Prostate gland (tissue), 2 donors: ENCODE measurements at places on chromosomes 13 and 19. TPM values are rescaled to one million over a fixed set of nuclear protein-coding genes. Genes with fewer than 3 reads are reported as not detected.

- H3K4me3 ChIP-seq: no peak overlapping the region
- peak overlapping the region; percentile 50 for H3K27ac ChIP-seq
- DNase-seq: no peak
- H3K27me3 ChIP-seq: no peaks in the 10 kb centered on the region
These were observed 472.9 kb downstream of the FOXO1 start for GRCh38 chr13:40193286-40194223.

GRCh38 chr13:79336966-79337365 lies 69.1 kb downstream of the RBM26 start:
- no peaks in the 10 kb centered on the region for H3K4me1 ChIP-seq
- H3K27me3 ChIP-seq: no peaks in the 10 kb centered on the region
- H3K4me3 ChIP-seq: no peak overlapping the region
- H3K27ac ChIP-seq: no peak overlapping the region
- no peaks in the 10 kb centered on the region for H3K36me3 ChIP-seq

DNA sequence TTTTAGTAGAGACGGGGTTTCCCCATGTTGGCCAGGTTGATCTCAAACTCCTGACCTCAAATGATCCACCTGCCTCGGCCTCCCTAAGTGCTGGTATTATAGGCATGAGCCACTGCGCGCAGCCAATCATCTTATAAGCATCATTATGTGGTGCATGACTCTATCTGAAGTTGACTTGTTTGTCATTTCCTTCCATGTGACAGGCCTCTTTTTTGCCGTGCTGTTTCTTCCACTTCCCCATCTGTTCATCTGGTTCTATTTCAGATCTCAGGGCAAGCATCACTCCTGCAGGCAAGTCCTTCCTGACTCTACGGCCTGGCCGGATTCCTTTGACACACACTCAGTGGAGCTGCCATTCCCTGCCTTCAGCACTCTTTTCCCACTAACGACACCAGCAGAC lies 15.2 kb downstream of the COL5A3 start:
- no peak overlapping the region for H3K4me3 ChIP-seq
- H3K36me3 ChIP-seq: no peaks in the 10 kb centered on the region
- no peaks in the 10 kb centered on the region for H3K4me1 ChIP-seq
- no peak overlapping the region for H3K27ac ChIP-seq

DNA sequence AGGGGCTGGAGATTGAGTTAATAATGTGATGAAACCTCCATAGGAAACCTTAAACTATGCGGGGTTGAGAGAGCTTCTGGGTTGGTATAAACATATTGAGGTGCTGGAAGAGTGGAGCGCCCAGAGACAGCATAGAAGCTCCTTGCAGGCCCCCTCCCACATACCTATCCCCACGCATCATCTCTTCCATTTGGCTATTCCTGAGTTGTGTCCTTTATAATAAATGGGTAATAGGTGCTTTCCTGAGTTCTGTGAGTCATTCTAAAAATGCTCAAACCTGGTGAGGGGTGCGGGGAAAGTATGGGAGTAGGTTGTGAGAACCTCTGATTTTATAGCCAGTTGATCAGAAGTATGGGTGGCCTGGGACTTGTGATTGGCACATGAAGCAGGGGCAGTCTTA lies 14.6 kb downstream of the CCDC122 start:
- no peaks in the 10 kb centered on the region for H3K27me3 ChIP-seq
- H3K4me3 ChIP-seq: no peak overlapping the region
- DNase-seq: no peak
- H3K36me3 ChIP-seq: no peaks in the 10 kb centered on the region
- H3K27ac ChIP-seq: no peak overlapping the region

- no peaks in the 10 kb centered on the region for H3K4me1 ChIP-seq
- H3K27me3 ChIP-seq: no peaks in the 10 kb centered on the region
- DNase-seq: no peak
- H3K27ac ChIP-seq: peak overlapping the region; percentile 64
- H3K36me3 ChIP-seq: no peaks in the 10 kb centered on the region
These were observed 4.3 kb upstream of the ZNF813 start for GRCh38 chr19:53463263-53463662.

GRCh38 chr19:3253270-3253669 lies 28.8 kb downstream of the CELF5 start:
- no peak for DNase-seq
- no peaks in the 10 kb centered on the region for H3K4me1 ChIP-seq

- no peaks in the 10 kb centered on the region for H3K4me1 ChIP-seq
- no peak overlapping the region for H3K27ac ChIP-seq
- H3K27me3 ChIP-seq: no peaks in the 10 kb centered on the region
- no peaks in the 10 kb centered on the region for H3K36me3 ChIP-seq
These were observed 6.7 kb downstream of the FCGBP start for GRCh38 chr19:39927524-39928356.

DNA sequence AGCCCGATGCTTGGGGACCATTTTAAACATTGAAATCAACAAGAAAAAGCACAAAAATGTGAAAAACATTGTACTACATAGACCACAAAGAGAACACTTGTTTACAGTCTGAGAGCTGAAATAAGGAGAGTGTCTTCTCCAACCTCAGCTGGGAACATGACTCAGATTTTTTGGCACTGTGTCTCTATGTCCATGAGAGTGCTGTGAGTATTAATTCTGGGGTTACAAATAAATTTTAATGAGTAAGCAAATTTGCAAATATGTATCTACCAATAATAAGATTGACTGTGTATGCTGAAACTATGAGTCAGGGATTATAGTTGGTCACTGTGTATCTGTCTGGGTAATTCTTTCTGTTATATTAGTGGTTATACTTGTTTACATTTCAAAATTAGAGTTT lies 174.0 kb downstream of the DCT start:
- H3K36me3 ChIP-seq: no peaks in the 10 kb centered on the region
- H3K4me3 ChIP-seq: no peak overlapping the region
- no peaks in the 10 kb centered on the region for H3K27me3 ChIP-seq
- DNase-seq: no peak
- no peak overlapping the region for H3K27ac ChIP-seq

DNA sequence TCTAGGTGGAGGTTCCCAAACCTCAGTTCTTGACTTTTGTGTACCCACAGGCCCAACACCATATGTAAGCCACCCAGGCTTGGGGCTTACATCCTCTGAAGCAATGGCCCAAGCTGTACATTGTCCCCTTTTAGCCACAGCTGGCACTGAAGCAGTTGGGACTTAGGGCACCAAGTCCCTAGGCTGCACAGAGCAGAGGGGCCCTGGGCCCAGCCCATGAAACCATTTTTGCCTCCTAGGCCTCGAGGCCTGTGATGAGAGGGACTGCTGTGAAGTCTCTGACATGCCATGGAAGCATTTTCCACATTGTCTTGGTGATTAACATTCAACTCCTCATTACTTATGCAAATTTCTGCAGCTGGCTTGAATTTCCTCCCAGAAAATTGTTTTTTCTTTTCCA lies 30.2 kb downstream of the ING1 start:
- H3K36me3 ChIP-seq: no peaks in the 10 kb centered on the region
- no peaks in the 10 kb centered on the region for H3K4me1 ChIP-seq
- H3K4me3 ChIP-seq: no peak overlapping the region
- H3K27ac ChIP-seq: no peak overlapping the region

GRCh38 chr13:111658145-111659100 lies 338.0 kb downstream of the TEX29 start:
- H3K27me3 ChIP-seq: no peaks in the 10 kb centered on the region
- no peak overlapping the region for H3K4me3 ChIP-seq
- no peak overlapping the region for H3K27ac ChIP-seq
- H3K4me1 ChIP-seq: no peaks in the 10 kb centered on the region

DNA sequence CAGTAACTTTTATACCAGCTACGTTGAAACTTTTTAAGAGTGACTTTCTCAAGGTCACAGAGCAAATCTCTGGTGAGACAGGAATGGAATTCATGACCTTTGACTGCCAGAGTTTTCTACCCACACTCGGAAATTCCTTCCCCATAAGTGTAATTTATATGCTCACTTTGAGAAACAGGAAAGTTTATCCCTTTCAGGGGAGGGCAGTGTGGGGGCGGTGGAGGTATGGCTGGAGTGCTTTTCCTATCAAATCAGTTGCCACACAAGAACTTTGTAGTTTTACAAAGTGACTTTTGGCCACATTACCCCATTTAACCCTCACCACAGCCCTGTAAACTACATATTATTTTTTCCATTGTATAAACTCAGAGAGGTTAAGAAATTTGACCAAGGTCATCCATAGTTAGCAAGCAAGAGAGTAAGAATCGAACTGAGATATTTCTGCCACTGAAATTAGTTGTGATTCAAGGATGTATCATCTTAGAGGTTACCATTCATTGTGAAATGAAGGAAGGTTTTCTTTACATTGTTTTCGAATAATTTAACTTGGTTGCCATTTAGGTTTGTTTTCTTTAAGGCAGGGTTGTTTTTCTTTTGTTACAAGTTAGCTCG lies 5.9 kb downstream of the KLF12 start:
- no peak overlapping the region for H3K27ac ChIP-seq
- no peak overlapping the region for H3K4me3 ChIP-seq
- H3K27me3 ChIP-seq: no peaks in the 10 kb centered on the region
- no peaks in the 10 kb centered on the region for H3K36me3 ChIP-seq

DNA sequence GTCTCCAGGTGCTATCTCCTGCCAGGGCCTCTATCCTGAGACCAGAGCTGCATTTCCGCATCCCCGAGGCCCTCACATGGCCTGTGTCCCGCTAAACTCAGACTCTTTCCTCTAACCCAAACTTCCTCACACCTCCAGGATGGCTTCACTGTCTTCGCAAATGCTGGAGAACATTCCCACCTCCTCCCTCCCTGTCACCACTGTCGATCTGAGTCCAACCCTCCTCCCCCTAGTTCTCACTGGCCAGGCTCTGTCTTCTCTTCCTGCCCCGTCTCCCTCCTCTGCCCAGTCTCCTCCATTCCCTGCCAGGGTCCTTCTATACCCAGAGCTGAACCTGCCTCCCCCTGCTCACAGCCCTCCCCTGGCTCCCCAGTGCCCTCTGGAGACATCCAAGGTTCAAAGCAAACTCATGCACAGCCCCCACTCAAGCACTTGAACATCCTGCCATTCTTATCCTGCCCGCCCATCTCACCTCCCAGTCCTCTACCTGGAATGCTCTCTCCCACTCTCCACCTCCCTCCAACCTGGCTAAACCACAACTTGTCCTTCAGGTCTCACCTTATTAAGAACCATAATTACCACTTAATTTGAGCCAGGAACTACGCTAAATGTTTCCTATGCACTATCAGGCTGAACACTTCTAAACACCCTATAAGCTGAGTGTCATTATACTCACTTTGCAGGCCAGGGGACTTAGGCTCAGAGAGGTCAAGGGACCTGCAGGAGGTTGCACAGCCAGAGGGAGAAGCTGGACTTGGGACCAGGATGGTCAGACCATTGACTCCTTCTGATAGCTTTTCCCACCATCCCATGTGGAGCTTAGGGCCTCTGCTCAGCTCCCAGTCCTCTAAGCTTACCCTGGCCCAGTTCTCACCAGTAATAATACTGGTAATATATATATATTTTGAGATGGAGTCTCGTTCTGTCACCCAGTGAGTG lies 961 bp upstream of the VSIG10L start:
- no peaks in the 10 kb centered on the region for H3K27me3 ChIP-seq
- H3K36me3 ChIP-seq: no peaks in the 10 kb centered on the region
- no peak overlapping the region for H3K27ac ChIP-seq
- no peak overlapping the region for H3K4me3 ChIP-seq
- DNase-seq: no peak
- H3K4me1 ChIP-seq: no peaks in the 10 kb centered on the region

DNA sequence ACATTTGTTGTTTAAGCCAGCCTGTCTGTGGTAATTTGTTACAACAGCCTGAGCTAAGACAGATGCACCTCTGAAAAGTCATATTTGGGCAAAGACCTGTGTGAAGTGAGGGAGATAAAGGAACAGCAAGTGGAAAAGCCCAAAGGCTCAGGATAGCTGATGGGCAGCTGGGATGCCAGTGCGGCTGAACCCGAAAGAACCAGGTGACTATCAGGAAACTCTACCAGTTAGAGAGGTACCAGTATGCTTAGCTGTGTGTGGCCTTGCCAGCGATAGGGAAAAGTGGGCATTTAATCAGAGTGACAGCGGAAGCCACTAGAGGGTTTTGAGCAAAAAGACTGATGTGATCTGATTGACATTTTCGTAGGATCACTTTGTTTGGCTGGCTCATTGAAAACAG lies 764.8 kb upstream of the GPC6 start:
- no peak for DNase-seq
- H3K27me3 ChIP-seq: no peaks in the 10 kb centered on the region
- H3K27ac ChIP-seq: no peak overlapping the region
- no peaks in the 10 kb centered on the region for H3K4me1 ChIP-seq

GRCh38 chr13:20489185-20489820 lies 36.4 kb downstream of the CRYL1 start:
- no peaks in the 10 kb centered on the region for H3K36me3 ChIP-seq
- no peaks in the 10 kb centered on the region for H3K4me1 ChIP-seq
- H3K27ac ChIP-seq: no peak overlapping the region
- no peak overlapping the region for H3K4me3 ChIP-seq
- DNase-seq: peak; percentile 23

- H3K27ac ChIP-seq: no peak overlapping the region
- no peak overlapping the region for H3K4me3 ChIP-seq
- H3K4me1 ChIP-seq: no peaks in the 10 kb centered on the region
These were observed 2655.7 kb upstream of the PCDH20 start for GRCh38 chr13:64071352-64071751.

DNA sequence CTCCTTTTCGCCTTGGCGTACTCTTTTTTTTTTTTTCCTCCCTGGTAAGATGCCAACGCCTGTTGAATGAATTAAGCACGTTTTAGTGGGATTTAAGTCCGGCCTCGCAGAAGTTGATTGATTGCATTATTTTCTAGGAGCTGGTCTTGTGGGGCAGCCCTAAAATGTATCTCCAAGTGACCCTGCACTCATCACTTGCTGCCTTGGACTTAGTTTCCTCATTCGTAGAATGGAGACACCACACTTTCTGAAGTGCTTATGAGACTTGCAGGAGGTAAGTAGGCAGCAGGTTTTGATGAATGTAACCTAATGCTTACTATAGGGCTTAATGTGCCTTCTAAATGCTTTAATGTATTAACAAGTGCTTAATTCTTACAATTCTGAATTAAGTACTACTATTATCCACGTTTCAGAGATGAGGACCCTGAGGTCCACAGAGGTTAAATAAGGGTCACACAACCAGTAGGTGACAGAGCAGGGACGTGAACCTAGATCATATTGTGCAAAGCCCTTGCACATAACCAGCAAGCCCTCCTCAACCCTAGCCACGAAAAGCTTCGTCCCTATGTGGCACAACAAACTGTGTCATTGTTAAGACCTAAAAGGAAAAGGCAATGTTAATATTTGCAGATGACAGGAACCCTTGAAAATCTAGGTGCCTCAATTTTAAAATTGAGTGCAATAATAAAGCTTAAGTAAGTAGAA lies 514 bp upstream of the ARGLU1 start:
- no peaks in the 10 kb centered on the region for H3K36me3 ChIP-seq
- peak overlapping the region; percentile 88 for H3K4me3 ChIP-seq
- H3K27me3 ChIP-seq: no peaks in the 10 kb centered on the region
- peaks cover 7% of the 10 kb centered on the region for H3K4me1 ChIP-seq
- no peak for DNase-seq
- H3K27ac ChIP-seq: peak overlapping the region; percentile 98

DNA sequence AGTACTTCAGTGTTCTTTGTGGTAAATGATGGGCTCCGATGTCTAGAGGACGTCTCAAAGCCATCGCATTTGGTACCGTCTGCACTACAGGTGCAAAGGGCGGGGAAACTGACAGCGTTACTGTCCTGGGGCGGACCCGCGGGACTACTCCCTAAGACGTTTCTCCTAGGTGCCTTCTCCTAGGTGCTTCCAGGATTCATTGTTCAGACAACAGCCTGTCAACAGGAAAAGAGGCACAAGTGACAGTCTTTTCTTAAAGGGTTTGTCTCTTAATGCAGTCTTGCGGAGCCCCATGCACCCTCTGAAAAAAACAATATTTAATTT lies 1.4 kb downstream of the SERTM1 start:
- H3K27ac ChIP-seq: no peak overlapping the region
- H3K36me3 ChIP-seq: no peaks in the 10 kb centered on the region

PSG4 gene
- total RNA-seq: 1.2 TPM

SMIM44 gene
- not detected for total RNA-seq

POGLUT2 gene
- total RNA-seq: 3.9 TPM

TEX26 gene
- not detected for total RNA-seq

STARD13 gene
- 27.4 TPM for total RNA-seq
